ENCODE measurements at places on chromosomes 3 and 15. TPM values are rescaled to one million over a fixed set of nuclear protein-coding genes. Genes with fewer than 3 reads are reported as not detected.

- DNase-seq: no peak
Measured at GRCh38 chr3:107404727-107405469, 27.7 kb downstream of the CCDC54 start.

GRCh38 chr3:133474817-133475216 is 75.0 kb downstream of the BFSP2 start:
- no peak for DNase-seq

GRCh38 chr3:6821411-6821810 is 39.5 kb upstream of the GRM7 start:
- no peak for DNase-seq

DNA sequence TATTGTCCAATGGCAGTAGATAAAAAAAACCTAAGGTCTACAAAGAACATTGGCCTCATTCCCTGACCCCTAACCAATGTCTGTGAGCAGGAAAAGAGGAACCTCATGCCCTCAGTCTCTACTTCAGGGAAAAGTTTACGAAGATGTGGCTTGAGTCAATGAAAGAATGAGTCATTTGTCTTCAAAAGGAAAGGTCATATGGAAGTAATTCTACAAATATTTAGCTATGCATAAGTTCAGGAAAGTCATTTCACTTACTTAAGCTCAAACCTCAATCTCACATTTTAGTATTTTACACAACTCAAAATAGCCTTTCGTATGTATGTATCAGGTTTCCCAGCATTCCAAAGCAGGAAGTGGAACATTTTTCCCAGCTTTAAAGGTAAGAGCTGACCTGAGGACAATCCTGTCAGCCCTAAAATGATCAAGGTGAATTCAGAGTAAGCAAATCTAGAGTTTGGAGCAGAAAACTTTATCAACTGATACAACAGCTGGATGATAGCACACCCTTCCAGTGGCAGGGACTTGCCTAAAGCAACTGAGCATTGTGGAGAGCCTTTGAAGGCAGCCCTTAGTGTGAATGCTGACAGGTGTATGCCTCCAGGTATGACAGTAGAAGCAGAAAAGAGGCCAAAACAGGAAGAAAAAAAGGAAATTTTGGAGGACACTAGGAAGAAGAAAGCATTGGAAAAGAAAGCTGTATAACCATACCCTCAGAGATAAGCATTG is 53.9 kb upstream of the ACKR4 start:
- DNase-seq: no peak

GRCh38 chr3:64199932-64200331 is 25.3 kb downstream of the PRICKLE2 start:
- no peak for DNase-seq

DNA sequence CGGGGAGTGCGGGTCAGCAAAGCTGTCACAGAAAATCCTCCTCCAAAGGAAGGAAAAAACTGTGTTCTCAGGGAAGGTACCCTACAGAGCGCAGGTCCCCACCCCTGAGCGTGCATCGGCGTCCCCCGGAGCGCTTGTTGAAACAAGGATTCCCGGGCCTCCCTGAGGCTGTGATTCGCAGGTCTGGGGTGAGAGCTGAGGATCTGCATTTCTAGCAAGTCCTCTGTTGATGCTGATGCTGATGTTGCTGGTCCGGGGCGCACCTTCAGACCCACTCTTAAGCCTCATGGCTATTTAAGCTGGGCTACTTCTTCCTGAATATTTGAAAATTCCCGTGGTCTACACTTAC is 226.2 kb upstream of the IGF1R start:
- DNase-seq: no peak

The COL6A5 gene
- total RNA-seq: not detected
